ENCODE measurements at places on chromosomes 3 and 15.

DNA sequence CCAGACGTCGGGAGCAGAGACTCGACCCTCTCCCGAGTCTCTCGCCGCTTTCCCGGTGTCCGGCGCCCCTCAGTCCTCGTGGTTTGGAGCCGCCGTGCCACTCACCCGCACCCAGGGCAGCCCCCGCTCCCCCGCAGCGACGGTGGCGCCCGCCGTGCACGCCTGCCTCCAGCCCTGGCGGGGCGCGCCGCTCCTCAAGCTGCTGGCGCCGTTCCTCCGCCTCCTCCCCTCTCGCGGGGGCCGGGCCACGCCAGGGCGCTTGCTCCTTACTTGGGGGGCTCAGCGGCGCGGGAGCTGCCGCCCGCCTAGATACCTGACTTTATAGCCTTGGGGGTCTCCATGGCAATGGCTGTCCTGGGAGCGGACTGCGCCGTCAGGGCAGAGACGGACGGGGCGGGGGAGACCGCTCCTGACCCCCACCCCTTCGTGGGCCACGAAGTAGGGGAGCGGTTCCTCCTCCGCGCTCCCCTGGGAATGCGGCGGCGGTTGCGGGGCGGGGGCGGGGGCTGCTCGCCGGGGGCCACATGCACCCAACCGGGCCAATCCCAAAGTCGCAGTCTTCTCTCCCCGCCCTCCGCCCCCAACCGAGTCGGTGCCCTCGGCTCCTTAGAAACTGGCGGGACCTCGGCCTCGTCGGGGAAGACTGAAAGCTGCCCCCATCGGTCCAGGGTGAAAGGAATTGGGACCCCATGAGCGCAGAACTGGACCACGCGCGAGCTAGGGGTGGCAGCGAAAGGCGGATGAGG, at the start of gene ANKRD63:
TSS of gene ANKRD63 (minus strand) at position 196 of the 746 bp plus-strand sequence. CDS start 478 bp downstream, outside the sequence.
- no peak for DNase-seq

- no peak for DNase-seq
Observed at GRCh38 chr3:49955636-49956035, 15.7 kb downstream of the RBM6 start.

GRCh38 chr3:126412841-126413692, 18.4 kb downstream of the CFAP100 start:
- DNase-seq = peak; percentile 15

DNA sequence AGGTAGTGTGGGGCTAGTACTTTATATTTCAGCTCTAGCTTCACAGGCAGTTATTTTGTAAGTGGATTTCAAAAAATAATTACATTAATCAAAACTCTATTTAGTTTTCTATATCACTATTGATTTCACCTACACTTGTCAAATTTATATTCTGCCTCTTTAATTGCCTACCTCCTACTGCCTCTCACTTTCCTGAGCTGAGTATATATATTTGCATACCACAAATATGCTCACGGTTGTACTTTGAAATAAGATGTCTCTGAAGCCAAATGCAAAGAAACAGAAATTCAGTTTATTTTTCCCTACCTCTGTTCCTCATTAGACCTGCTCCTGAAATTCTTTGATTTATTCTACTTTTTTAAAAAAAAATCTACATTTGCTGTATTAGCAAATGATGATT, 309.3 kb upstream of the TGFBR2 start:
- no peak for DNase-seq

GRCh38 chr15:39887832-39888231, 32.2 kb downstream of the GPR176 start:
- no peak for DNase-seq

DNA sequence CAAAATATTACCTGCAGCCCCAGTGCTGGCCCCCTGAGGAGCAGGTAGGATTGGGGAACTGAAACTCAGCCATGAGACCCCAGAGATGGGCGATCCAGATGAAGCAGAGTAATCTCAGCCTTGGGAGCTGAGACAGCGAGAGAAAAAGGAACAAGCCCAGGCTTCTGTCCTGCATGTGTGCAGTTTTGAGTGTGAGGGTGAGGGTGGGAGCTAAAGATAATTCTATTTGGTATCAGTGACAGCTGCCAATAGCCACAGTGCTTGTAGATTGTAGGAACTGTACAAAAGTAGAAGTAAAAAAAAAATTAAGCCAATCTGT, 5.9 kb downstream of the ATP8B4 start:
- DNase-seq = no peak

DNA sequence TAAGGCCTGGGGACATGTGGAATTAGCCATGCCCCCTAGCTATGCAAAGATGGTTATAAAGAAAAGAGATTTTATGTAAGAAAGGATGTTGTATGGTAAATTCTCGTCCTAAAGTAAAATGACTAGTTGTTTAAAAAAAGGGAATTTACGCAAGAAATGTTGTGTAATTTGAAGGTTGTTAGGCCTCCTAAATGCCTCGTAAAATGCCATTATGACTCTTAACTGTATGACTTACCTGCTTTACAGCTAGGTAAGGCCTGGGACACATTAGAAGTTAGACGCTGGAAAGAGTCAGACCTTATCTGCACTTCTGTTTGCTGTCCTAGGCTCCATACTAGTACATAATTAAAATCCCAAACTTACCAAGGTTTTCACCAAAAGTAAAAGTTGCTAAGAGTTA, 17.5 kb upstream of the HHATL start:
- no peak for DNase-seq

DNA sequence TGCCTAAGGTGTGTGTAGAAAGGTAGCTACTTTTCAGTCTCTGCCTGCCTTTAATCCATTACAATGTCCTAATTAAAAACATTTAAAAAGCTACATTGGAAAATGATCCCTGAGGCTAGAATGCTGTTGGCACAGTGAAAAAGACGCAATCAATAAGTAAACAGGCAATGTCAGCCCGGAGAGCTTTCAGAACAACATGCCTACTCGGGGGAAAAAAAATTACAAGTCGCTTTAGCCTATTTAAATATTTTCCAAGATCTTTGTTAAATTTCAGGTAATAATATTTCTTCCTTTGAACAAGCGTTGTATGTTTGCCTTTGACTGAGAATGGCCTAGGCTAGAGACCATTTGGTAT, 46.6 kb upstream of the CD47 start:
- DNase-seq = no peak

DNA sequence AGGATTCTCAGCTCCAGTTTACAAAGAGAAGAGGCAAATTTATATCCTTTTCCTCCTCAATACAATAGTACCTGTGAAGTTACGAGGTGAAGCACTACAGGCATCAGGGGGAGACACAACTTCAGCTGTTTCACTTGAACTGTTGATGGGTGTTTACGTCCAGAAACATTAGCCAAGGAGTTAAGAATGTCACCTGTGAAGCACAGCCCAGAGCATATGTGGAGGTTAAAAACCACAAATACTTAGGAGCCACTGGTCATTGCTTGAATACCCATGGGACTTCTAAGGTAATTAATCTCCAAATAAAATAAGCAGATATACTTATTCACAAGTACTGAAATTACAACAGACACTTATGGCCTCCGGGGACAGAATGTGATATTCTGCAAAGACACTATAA, 246.5 kb downstream of the ULK4 start:
- no peak for DNase-seq

DNA sequence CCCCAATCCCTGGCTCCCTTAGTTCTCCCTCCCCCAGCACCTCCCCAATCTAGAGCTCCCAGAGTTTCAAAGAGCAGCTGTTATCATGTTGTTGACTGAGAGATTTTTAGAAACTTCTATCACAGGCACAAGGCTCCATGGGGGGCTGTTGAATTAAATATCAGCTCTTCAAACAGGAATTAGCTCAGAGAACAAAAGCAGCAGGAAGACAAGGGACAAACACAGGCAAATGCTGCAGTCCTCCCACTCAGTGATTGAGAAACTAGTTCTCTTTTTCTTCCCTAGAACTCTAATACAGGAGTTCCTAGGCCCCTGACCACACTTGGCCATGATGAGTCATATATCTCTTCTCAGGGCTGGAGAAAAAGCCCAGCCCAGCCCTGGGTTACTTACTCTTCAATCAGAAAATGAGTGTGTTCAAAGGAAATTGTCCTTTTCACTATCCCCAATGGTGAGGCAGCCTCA, 262.1 kb downstream of the IGSF11 start:
- DNase-seq = no peak

DNA sequence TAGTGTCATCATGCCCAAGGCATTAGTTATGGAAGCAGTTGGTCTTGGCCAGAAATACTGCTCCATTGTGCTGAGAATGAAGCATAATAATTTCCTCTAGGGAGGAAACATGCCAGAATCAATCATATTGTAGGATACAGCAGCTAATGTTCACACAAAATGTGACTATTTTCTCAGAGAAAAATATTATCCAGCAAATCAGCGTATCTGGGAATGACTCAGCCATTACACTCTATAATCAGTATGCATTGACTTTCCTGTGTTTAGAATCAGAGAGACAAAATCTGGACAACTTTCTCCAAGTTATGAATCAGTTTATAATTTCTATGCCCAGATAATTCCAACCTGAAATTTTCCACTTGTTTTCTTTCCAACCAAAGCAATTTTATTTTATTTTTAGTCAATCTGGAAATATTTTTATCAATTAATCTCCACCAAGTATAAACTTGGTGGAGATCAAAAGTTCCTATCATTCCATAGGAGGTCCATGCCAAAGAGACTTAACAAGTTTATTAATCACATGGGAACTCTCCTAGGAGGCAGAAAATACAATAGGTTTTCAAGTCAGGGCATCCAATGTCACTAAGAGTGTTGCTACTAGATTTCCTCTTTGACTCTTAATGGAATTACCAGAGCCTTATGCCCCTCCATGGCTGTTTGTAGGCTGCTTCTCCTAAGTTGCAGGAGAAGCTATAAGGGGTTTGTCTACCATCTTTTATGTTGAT, 36.4 kb downstream of the SUCNR1 start:
- DNase-seq = no peak

DNA sequence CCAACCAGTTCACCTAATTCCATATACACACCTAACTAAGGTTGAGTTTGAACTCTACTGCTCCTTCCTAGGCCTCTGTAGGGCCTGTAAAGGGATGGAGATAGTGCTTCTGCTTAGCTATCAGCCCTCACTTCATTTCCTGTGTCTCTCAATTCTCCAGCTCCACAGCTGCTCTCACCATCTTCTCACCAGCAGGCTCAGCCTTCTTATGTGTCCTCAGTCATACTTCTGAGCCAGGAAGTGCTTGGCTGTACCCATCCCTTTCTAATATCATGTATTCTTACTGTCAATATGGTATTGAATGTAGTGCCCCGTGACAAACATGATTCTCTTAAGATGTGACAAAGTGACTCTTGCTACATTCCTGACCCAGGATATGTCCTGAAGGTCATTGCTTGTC, 116.9 kb downstream of the SLC9A9 start:
- no peak for DNase-seq

GRCh38 chr3:170809975-170810357, 60.0 kb downstream of the RPL22L1 start:
- no peak for DNase-seq

- peak; percentile 39 for DNase-seq
Observed at GRCh38 chr3:185399737-185400667, 37.1 kb downstream of the MAP3K13 start.

DNA sequence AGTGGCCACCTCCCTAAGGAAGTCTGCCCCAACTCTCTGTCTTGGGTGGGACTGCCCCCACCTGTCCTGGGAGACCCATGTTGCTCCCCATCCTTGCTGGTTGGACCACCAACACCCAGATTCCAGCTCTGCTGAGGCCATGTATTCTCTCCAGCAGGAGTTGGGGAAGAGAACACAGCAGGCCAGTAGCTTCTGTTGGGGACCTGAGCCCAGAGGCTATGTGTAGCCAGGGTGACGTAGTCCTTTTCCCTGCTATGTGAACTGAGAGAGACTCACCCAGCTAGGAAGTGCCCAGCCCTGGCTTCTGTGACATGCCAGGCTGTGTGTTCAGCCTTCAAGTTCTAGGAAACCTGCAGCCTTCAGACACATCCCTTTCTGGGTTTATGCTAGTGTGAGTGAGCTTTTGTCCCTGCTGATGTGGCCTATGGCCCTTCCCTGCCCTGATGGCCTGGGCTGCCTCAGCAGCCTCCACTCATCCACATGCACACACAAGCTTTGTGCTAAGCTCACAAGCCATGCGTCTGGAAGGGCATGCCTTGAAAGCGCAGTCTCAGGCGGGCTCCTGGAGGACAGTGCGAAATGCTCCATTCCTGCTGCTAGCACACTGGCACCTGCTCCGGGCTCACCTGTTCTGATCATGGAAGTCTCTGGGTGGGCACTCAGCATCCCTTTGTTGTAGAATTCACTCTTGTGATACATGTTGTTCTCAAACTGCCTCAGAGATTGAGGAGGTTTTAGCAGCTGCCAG, 42.6 kb downstream of the KY start:
- DNase-seq = no peak

DNA sequence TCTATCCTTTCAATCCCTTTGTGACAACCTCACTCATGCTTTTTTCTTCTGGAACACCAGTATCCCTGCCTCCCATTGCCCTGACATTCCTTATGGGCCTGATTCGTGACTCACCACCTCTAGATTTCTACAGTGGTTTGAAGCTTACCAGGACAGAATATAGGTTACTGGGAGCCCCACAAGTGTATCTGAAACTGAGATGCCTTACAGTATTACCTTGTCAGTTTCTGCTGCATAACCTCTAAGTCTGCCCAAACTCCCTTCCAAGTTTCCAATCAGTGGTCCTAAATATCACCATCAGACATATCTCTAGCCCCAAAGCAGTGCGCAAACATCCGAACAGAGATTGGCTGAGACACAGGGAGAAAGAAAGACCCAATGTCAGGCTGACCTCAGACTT, 5.6 kb downstream of the CPB1 start:
- DNase-seq = no peak

DNA sequence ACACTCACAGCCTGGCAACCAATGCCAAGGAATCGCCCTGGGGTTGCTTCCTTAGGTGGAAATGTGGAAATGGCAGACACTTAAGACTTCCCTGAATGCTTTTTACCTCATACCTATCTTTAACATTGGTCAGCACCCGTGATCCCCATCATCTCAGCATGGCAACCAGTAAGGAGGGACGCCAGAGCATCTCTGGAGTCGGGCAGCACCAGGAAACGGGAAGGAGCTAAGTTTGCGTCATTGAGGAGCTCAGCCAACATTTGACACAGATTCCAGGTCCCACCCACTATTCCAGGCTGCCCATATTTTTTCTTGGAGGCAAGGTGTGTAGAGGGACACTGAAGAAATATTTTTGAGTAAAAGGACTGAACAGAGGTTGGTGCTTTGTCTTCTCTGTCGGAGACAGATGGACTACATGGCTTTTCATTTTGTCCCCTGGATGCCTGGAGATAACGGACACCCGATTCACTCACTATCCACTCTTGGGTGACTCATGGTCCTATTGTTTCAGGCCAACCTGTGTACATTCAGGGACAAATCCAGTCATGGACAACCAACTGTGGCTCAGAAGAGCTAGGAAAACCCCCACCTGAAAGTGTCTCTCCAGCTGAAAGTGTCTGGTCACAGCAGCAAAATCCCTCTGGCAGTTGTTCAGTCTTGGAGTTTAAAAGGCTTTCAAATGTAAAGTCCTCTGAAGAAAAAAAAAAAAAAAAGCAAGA, 70.4 kb upstream of the OXTR start:
- no peak for DNase-seq
